Right ventricle myocardium inferior (tissue), 1 donor: ENCODE measurements at places on chromosomes 16 and 17. TPM values are rescaled to one million over a fixed set of nuclear protein-coding genes. Genes with fewer than 3 reads are reported as not detected.

Gene DLX4
- total RNA-seq, result not detected

Gene TMC5
- not detected for total RNA-seq

Gene HNF1B
- total RNA-seq, result not detected

Gene WWOX
- total RNA-seq, result 13.1 TPM

- DNase-seq, result peak; percentile 89
Measured at GRCh38 chr16:85114909-85115567, 2.8 kb upstream of the CIBAR2 start.

DNA sequence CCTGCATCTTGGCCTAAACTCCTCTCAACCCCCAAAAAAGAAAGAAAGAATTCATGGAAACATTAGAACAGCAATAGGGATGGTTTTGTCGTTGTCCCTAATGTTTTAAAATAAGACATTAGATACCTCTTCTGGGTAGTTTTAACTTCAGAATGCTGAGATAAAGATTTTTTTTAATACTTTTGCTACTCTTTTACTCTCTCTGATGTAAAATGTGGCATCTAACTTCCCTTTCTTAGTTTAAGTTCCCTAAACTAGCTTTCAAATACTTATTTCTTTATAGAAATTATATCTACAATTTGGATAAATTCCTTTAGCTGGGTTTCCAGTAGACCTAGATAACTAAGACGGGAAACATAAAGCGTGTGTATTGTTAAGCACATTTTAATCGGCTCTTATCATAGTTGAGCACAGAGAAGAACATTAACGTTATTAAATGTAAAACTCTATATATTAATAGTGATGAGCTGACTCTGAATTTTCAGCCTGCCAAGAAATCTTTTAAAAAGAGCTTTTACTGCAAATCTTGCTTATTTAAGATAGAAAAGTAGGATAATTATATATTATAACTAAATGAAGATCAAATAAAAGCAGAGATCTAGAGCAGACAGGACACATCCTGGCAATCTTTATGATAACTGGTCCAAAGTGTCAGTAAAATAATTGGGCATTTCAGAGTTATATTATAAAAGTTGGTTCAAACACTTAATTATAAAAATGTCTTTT, 183.2 kb downstream of the CYB561 start:
- no peak for DNase-seq

DNA sequence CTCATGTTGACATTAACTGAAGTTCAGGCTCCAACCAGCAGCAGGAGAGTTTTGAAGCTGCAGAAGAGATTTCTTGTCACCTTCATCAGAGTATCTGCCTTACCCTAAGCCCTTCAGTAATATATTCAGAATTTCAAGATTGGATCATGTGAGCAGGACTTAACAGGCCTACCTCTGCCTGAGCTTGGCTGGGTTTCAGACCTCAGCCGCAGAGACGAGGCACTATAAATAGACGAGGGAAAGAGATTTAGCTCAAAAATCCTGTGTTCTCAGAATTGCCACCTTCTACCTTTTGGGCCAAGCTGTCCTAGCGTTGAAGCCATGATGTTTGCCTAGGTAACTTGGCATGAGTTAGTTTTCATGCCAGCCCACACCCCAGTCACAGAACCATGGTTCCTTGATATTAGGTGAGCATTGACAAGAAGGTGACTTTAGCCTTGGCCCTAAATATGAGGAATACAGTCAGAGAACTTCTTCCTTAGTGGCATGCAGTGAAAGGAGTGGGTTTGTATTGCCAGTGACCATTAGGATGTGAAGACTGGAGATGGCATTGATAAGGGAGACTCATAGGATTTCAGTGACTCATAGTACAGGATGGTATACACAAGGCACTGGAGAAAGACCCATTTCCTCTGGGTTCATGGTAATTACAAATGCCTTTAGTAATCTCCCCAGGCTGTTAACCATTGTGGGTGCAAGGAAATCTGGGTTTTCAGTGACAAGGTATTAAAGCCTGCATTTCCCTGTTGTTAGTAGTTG, 224.3 kb downstream of the MSI2 start:
- no peak for DNase-seq

DNA sequence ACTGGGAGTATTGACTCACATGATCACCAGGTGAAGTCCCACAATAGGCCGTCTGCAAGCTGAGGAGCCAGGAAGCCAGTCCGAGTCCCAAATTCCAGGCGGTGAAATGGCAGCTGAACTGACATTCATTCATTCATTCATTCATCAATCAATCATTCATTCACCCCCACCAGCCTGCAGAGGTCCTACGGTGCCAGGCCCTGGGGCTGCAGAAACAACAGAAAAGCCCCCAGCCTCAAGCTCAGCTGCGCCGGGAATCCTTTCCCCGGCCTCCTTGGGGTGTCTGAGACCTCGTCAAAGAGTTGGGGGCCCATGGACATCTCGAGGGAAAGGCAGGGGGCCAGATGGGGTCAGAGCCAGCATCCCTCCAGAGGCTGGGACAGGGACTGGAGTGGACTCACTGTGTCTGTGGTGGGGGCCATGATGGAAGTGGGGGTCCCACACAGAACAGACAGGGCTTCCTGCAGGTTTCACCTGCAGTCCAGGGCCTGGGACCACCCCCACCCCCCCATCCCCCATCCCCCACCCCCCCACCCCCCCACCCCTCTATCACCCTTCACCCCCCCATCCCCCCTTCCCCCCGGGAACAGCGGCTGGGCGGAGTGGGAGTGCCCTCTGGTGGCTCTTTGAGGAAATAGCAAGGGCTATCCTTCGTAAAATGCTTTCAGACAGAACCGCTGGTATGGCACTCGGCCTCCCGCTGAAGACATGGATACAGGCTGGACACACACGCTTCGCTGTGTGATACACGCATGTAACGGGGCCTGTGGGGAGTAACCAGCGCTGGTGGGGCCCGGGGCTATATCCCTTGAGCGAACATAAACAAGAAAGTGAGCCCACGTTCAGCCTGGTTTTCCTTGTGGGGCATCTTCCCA, 8.5 kb upstream of the ZC3H18 start:
- DNase-seq, result peak; percentile 76

GRCh38 chr17:56230660-56231059, 77.4 kb downstream of the ANKFN1 start:
- peak; percentile 53 for DNase-seq

DNA sequence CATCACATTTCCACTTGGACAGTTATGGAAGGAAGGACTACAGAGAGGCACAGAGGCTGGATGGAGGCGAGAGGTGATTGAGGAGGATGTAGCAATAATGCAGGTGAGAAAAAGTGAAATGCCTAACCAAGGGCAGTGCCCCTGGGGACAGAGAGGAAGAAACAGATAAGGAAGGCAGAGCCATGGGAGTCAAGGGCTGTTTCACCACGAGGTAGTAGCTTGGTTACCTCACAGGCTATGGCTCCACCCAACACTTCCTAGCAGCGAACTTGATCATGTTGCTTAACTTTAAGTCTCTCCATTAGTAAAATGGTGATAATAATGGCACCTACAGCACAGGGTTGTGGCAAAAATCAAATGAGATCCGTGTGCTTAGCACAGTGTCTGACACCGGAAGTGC, 83.9 kb downstream of the YPEL2 start:
- DNase-seq, result no peak
